HEK293T (cell line): ENCODE measurements at places on chromosomes 1 and 21.

DNA sequence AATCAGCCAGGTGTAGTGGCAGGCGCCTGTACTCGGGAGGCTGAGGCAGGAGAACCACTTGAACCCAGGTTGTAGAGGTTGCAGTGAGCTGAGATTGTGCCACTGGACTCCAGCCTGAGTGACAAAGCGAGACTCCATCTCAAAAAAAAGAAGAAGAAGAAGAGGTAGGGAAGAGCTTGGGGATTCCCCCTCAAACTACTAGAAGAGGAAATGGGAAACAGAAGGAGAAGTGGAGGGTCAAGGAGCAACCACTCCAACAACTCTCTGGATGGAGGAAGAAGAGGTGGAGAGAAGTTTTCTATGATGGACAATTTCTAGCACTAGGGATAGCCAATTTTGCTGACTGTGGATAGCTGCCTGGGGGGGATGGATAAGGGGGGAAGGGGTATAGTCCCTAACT is 14.9 kb upstream of the SLAMF9 start:
- no peak for DNase-seq

DNA sequence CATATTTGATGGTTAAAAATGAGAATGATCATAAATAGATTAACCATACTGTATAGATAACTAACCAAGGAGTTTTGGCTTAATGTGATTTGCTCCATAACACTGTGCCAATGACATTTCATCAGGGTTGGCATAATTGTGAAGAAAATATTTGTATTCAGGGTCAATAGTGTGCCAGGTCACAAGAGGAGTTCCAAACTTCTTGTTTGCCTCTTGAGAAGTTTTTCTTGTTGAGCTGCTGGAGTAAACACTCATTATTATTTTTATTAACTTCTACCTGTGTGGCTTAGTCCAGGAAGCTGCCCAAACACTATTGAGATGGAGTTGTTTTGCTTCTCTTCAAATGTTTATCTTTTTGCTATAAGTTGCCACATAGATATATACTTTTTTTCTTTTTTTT is 7.5 kb downstream of the MAP7D1 start:
- no peak for DNase-seq

- no peak for DNase-seq
Measured at GRCh38 chr1:182608845-182609610, 4.8 kb upstream of the RGS16 start.

DNA sequence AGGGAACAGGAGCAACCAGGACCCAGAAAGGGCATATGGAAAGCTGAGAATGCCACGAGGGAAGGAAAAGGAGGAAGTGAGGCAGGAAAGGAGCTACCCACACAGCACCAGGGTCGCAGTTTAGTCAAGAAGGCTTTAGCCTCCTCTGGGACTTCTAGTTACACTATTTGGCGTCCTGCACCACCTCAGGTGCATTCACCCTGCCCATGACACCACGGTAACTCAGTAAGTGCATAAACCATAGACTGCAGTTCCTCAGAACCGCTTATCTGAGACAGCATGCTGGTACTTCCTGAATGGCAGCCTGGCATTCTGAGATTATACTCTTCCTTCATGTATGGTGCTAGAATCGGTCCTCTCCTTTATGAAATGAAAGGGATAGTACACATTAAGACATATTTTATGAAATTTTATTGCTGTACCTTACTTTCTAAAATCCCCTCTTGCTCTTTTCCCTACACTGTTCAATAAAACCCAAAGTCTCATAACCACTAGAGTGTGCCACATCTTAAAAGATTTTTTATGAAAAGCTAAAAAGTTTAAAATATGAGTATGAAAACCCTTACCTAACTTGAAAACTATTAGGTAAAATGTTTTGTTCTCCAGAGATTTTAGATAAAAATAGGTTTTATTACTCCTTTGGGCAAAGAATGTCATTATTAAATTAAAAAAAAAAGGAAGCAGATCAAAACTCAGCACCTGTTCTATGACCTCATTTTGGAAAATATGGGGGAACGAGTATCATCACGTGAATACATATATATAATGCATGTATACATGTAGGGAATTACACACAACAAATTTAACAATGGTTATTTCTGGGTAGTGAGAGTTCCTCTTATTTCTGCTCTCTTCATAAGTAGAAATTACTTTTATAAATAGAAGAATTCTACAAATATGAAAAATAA is 67.3 kb downstream of the VAV3 start:
- DNase-seq, result no peak

DNA sequence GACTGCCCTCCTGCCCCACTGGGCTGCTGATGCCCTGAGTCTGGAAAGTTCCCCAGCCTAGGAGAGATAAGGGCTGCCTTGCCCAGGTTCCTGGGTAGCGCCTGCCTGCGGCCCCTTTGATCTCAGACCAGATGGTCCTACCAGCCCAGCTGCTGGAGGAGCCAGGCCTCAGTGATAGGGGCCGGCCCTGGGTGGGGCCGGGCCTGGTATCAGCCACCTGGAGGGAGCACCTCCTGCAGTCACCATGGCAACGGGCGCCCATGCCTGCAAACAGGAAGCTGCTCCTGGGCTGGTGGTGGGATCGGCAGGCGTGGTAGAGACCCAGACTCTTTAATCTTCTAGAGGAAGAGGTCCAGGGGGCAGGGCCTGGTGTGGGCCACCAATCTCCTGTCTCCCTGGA is 119.7 kb upstream of the WNT4 start:
- no peak for DNase-seq

- no peak for DNase-seq
Measured at GRCh38 chr1:207069858-207070506, 16.9 kb downstream of the PFKFB2 start.

GRCh38 chr1:17892225-17892624 is 137.1 kb downstream of the ACTL8 start:
- DNase-seq, result no peak

DNA sequence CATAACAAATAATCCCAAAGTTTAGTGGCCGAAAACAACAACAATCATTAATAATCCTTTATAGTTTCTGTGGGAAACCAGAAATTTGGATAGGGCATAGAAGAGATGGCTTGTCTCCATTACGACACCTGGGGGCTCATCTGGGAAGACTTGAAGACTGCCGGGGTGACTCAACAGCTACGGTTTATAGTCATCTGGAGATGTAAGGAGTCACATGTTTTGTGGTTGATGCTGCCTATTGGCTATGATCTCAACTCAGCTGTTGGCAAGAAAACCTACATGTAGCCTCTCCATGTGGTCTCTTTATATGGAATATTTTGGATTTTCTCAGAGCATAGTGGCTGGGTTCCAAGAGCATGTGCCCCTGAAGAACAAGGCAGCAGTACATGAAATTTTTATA is 29.3 kb upstream of the TSPAN2 start:
- DNase-seq, result no peak

DNA sequence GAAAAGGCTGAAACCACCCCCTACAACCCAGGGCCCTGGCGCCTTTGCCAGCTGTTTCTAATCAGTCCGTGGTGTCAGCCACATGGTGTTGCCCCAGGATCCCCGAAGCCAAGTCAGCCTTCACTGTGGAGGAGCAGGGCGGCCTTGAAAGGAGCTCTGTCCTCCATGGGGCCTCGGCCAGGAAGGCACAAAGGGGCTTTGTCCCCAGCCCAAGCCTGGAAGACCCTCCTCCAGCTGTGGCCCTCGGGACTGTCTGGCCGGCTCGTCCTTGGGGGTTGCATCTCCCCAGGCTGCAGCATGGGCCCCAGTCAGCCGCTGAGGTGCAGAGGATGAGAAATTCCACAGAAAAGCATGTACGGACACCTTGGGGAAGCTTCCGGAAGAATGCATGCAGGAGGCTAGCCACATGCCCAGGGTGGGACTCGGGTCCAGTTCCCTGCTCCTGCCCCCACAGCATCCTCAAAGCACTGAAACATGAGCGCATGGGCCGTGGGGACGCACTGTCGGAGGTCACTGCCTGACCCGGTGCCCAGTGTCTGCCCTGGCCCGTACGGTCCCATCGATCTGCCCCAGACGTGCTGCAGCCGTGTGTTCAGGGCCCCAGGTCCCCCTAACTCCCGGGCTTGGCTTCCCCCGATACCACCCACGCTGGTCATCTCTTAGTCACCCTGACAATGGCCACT is 38.6 kb upstream of the POFUT2 start:
- DNase-seq, result no peak

- DNase-seq, result no peak
Measured at GRCh38 chr1:60759291-60759690, 323.1 kb upstream of the NFIA start.

DNA sequence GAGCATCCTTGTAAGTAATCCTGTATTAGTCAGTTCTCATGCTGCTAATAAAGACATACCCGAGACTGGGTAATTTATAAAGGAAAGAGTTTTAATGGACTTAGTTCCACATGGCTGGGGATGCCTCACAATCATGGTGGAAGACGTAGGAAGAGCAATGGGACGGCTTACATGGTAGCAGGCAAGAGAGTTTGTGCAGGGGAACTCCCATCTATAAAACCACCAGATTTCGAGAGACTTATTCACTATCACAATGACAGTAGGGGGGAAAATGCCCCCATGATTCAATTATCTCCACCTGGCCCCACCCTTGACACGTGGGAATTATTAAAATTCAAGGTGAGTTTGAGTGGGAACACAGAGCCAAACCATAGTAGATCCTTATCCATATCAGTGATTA is 124.7 kb downstream of the HIVEP3 start:
- DNase-seq, result no peak

DNA sequence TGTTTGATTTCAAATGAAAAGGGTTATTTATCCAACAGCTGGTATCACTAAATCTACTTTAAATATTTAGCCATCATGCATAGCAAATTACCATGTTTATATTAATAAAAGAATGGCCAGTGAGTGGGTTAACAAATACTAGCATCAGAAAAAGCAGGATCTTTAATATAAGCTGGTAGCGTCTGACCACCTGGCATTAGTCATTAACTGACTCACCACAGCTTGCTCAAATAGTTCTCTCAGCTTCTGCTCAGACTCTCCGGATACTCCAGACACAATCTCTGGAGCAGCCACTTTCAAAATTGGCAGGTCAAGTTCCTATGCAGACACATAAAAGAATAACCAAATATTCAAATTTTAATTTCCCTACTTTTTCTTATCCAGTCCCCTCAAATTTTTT is 29.6 kb downstream of the NVL start:
- no peak for DNase-seq

DNA sequence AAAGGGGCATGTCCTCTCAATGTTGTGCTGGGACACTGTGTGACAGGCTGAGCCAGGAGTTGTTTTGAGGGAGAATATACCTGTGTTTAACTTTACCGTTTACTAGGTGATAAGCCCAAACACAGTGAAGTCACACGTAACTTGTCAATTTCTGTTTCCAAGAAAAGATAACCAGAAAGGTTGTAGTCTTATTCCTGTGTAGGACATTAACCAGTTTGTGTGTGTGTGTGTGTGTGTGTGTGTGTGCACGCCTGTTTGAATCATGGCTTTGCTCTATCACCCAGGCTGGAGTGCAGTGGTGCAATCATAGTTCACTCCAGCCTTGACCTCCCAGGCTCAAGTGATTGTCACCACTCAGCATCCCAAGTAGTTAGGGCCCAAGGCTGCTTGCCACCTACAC is 83.6 kb downstream of the MRPS6 start:
- no peak for DNase-seq

GRCh38 chr1:152118915-152119314 is 3.7 kb upstream of the TCHH start:
- no peak for DNase-seq

DNA sequence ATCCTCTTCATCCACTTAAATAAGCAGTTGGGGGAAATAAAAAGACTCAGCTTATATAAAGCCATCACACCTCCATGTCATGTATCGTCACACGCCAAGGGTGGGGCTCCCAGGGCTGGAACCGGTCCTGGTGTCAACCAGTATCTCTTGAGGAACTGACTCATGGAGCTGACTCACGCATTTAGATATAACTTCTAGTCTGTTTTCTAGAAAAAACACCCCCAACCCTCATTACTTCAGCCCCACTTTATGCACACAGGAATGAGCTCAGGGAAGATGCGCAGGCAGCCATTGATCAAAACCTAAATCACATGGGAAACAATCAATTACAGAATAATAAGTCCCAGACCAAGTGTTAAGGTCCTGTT is 6.9 kb upstream of the IL22RA1 start:
- no peak for DNase-seq

GRCh38 chr1:244664353-244664752 is 11.4 kb downstream of the DESI2 start:
- DNase-seq, result no peak

DNA sequence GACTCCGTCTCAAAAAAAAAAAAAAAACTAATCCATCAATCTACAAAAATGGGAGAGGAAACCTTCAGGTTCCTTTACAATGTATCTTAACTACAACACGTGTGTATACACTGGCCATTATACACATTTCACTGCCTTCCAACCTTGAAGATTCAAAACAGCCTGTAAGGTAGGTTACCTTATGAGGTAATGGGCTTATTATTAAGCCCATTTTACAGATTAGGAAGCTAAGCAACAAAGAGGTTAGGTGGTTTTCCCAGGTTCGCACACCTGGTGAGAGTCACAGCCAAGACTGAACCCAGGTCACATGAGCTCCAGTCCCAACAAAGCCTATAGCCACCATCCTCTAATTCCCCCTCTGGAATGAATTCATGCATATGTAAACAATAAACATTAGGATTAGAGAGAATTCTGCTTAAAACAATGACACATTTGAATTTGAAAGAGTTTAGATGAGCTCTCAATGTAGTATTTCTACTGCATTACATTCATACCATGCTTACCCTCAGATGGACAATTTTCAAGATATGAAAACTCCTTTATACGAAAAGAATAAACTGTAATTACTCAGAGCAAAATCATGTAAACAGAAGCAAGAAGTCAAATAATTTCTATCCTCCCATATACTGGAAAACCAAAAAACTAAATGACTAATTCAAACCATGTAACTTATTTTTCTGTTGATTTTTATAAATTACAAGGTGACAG is 54.8 kb downstream of the EIF4G3 start:
- DNase-seq, result no peak

GRCh38 chr1:190140644-190141043 is 337.0 kb downstream of the BRINP3 start:
- DNase-seq, result no peak

DNA sequence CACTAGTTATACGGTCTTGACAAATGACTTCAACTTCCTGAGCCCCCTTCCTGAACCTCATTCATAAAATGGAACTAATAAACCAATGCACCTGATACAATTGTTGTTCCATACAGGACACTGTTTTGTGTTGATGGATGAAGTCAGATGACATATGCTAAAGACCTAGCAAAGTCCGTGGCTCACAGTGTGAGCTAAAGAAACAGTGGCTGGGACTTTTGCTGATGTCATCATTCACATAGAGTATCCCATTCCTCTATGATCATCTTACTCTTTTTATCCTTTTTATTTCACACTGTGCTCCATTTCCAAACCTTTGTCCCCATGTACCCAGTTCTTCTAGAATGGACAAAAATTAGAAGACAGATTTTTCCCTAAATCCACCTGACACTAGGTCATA is 83.7 kb upstream of the KAZN start:
- no peak for DNase-seq

GRCh38 chr1:1213345-1214265 is at the start of gene TNFRSF4:
Gene TNFRSF4, minus strand, starts transcription at chr1:1214153. Its CDS starts 26 bp downstream, at chr1:1214127.
- no peak for DNase-seq

GRCh38 chr21:46569081-46569480 is 35.8 kb downstream of the S100B start:
- no peak for DNase-seq
